ENCODE measurements at places on chromosomes 3 and 15.

DNA sequence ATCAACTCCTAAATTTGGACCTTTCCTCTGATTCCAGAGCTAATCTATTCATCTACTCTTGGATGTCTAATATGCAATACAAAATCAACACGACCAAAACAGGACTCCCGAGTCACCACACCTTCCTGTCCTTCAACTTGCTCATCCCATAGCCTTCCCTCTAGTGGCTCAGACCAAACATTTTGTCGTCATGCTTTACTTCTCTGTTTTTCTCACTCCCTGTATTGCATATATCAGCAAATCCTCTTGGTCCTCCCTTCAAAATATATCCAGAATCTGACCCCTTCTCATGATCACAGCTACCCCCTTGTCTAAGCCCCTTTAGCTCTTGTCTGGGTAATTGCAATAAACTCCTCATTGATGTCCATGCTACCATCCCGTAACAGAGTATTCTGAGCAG lies 30.5 kb upstream of the DCP1A start:
- no peak for DNase-seq

- no peak for DNase-seq
These were observed 84.4 kb upstream of the PLCL2 start for GRCh38 chr3:16800361-16800760.

DNA sequence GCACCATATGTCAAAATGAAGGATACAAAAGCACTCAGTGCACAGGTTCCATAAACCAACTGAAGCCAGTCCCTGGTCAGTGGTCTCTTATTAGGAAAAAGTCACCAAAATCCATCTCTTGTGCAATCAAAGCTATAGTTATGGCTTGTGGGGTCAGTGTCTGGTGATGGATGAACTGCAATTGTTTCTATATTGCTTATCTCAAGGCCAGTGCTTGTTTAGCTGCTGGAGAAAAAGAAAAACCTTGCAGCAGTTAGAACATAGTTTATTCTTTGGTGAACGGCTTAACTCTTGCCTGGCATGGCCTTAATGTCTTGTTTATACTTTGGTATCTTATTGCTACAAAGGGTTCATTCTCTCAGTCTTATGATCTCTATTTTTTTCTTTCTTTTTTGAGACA lies 2.9 kb upstream of the UQCRC1 start:
- DNase-seq = no peak

DNA sequence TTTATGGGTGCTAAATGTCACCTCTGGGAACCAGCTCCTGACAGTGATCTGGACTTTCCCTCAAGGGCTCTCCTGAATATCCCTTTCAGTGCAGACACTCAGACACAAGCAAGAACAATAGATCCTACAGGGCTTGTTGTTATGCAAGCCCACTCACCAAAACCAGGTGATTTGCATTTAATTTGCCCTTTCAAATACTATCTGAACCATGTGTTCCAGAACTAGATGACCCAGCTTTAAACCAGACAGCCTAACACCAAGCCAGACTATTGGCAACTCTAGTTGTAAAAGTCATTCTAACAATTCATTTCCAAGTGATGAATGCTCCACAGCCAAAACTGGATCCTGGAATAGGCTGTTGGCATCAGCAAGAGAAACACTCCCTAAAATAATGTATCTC lies 5.6 kb upstream of the ATP8B4 start:
- DNase-seq = no peak

DNA sequence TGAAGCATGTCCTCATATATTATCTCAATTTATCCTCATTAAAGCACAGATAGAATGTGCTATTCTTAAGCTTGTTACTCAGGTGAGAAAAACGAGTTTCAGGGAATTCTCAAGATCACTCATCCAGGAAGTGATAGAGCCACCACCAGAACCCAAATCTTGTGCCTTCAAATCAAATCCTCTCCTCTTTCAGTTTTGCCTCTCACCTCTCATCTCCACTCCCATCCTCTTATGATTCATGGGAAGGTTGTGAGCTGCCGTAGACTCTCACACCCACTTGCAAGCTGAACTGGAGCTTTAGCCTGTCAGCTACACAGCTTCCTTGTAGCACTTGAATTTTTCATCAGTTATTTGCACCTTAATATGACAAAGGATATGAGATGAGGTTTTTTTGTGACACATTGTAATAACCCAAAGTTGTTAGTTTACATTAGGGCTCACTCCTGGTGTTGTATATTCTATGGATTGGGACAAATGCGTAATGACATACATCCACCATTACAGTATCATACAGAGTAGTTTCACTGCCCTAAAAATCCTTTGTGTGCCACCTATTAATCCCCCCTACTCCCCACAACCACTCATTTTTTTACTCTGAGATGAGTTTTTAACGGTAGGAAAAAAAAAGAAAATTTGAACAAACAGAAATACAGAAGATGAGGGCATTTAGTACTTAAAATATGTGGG lies 25.7 kb downstream of the GPR15 start:
- peak; percentile 32 for DNase-seq

- peak; percentile 43 for DNase-seq
These were observed 49.4 kb upstream of the AKAP13 start for GRCh38 chr15:85330901-85331588.

DNA sequence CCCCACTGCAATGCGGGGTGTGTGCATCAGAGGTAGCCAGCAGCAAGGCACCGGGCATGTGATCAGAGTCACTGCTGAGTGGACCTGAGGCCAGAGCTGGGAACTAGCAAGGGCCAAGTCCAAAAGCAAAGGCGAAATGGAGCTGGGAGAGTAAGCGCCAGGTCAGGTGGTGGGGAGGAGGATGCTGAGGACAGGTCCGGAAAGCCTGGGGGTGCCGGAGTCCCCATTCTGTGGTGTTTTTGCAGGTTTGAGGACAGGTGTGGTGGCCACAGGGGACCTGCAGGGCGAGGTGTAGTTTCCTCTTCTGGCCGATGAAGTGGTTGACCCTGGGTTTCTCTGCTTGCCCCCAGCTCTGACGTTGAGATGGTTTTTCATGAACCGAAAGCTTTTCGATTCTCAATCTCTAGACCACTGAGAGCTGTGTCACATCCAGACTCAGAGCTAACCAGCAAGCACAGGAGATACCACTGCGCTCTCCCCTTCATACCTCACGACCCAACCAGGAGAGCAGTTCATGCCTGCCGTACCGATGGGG lies 35.0 kb upstream of the HES1 start:
- no peak for DNase-seq

- DNase-seq = no peak
These were observed 22.0 kb upstream of the ANXA2 start for GRCh38 chr15:60419753-60420152.

GRCh38 chr3:59809710-59810444 lies 760.1 kb upstream of the CFAP20DC start:
- no peak for DNase-seq

DNA sequence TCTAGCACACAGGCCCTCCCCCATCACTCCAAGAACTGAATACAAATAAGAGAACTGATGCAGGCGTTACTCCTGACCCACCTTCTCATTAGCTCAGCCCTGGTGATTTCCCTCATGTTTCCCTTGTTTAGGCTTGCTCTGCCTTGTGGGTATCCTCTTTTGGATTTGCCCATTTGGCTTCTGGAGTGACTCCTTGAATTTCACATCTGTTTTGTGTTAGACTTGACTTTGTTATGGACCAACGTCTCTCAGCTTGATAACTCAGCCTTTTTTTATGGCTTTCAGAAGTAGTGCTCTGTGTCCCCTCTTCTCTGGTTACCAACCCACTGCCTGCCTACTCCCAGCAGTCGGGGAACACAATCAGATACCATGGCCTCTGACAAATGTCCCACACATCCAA lies 11.3 kb upstream of the TMOD3 start:
- DNase-seq = no peak

Data from T-helper 2 cell (primary cell).